ENCODE measurements at places on chromosomes 7 and 10.

GRCh38 chr7:100400656-100401055 is 27.4 kb downstream of the PILRA start:
- DNase-seq = no peak

- DNase-seq = no peak
Observed at GRCh38 chr10:70666960-70667798, 5.1 kb upstream of the ADAMTS14 start.

- no peak for DNase-seq
Observed at GRCh38 chr7:54705436-54705835, 53.6 kb downstream of the SEC61G start.

DNA sequence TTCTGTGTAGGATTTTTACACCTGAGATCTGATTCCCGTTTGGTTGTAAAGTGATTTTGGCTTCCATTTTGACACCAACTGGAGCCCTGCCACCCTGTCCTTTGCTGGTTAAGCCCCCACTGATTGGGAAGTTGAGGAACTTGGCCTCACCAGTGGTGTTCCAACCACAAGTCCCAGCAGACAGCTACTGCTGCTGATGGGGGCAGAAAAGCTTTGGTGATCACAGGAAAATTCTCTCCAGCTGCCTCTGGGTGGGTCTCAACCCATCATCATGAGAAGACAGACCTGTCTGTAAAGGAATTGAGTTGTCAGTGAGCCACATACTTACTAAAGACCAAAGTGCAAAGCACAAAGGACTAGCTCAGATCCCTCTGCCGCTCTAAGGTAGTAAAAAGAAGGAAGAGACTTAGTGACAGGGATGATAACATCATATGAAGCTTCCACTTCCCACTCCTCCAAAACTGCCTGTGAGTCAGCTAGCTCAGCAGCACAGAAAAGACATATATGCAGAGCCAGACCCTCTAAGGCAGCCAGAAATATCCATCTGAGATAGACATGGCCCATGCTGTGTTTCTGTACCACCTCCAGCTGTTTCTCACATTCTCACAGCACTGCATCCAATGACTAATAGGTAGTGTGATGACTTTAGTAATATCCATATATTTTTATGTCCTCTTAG is 22.4 kb upstream of the LRRC17 start:
- DNase-seq = no peak

DNA sequence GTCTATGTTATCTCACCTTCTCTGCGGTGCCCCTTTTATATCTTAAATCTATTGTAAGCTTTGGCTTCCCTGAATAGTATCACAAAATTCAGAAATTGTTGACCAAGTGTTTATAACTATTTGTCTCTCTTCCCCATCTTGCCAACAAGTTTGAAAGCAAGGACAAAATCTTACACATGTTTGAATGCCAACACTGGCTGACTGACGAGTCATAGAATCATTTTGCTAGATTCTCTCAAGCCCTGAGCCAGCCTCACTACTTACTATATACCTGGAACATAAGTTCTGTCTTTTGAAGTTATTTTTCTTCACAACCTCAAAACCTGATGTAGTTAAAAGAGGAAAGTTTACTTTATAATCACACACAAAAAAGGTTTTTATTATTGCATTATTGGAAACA is 700.7 kb downstream of the PHTF2 start:
- no peak for DNase-seq

- peak; percentile 7 for DNase-seq
Observed at GRCh38 chr7:17401791-17402627, 103.6 kb downstream of the AHR start.

GRCh38 chr7:139958599-139959284 is 104.0 kb downstream of the PARP12 start:
- DNase-seq = no peak

GRCh38 chr10:68139448-68140272 is 30.4 kb downstream of the MYPN start:
- DNase-seq = no peak

- no peak for DNase-seq
Observed at GRCh38 chr7:1257221-1257620, 24.5 kb downstream of the UNCX start.

DNA sequence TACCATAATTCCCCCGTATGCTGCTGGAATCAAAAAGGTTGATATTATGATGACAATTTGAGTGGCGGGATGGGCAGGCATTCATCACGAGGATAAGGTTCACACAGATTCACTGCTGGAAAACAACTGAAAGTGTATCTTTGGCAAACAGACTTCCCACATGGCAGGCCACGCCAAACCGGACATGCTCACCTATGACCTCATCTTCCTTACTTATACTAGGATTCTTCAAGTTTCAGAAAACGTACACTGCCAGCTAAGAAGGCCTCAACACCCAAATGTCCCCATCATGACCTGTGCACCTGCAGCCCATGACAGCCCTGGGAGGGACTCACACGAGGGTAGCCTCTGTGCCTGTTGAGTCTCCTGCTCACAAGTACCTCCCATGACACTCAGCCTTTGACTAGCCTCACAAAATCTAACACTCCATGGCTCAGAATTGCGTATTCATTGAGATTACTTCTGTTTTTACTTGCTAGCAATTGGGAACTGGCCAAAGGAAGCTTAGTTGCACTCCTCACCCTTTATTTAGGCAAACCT is 259.0 kb upstream of the GHITM start:
- no peak for DNase-seq

DNA sequence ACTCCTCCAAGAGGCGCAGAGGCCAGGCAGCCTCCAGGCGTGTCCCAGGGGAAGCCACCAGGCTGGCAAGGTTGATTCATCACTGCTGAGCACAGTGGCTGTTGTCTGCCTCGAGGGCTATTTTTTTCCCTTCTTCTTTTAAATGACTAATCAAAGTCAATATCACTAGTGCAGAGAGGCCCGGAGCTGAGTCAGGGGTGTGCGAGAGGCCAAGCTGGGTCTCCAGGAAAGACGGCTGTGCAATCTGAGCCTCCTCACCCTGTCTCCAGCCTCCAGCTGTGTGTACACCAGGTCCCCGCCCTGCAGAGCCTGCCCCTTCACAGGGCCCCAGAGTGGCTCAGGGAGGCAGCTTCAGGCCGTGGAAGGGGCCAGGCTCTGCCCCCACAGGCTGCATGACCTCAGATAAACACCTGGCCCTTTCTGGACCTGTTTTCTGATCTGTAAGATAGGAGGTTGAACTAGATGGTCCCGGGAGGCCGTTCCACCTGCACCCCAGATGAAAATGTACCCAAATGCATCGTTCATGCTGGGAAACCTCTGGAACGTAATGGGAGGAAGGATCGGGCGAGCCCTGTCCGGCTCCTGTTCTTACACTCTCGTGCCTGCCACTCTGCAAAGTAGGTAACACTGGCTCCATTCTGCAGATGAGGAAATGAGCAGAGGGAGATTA is 3.7 kb downstream of the STX1A start:
- no peak for DNase-seq

DNA sequence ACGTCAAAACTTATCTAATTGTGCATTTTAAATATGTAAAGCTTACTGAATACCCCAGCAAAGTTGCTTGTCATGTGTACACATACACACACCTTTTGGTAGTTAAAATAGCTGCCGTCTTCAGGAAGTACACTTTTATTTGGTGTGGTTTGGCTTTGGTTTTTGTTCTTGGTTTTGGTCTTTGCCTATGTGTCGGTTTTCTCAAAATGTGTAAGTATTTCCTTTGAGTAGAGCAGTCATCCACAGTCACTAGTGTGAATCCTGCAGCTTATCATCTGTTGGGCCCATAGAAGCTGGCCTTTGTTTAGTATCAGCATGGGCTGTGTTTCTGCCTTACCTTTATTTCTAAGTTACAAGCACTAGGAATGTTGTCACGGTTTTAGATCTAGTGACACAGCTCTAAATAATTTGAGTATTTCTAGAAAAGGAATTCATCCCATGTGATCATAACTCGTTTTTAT is 35.3 kb downstream of the NET1 start:
- no peak for DNase-seq

DNA sequence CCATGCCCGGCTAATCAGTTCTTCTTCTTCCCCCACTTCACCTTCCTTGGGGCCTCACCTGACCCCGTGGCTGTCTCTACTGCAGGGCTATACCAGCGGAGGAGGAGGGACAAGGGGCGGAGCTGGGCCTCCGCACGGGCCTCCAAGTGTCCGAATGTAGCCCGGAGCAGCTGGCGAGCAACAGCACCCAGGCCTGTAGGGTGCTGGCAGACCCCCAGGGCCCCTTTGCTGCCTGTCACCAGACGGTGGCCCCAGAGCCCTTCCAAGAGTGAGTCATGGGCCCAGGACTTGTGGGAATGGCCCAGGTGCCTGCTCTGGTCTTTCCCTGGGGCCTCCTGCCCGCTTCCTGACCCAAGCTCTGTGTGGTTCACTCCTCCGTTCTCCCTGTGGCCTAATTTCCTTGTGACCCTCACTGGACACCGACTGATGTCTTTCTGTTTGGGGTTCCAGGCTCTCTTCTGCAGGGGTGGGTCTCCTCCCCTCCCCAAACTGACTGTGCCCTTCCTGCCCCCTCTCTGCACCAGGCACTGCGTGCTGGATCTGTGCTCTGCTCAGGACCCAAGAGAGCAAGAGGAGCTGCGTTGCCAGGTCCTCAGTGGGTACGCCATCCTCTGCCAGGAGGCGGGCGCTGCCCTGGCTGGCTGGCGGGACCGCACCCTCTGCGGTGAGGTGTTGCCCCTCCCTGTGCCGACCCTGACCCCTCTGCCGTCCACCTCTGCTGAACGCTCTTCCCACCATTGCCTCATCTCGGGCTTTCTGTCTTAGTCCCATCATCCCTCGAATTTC is 35.2 kb downstream of the EPHB4 start:
- DNase-seq = no peak

DNA sequence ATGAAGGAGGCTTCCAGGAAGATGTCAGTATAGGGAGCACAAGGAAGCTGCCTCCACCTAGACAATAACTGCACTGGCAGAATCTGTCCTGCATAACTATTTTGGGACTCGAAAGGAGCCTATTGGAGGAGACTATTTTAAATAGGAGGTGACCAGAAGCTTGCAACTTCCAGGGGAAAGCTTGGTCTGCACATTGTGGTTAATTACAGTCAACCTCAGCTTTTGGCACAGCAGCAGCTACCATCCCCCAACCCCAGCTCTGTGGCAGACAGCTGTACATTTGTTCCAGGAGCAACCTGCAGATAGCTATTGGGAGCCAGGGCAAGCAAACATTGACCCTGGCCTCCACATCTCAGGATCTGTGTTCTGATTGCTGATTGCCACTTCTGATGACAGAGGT is 46.3 kb upstream of the NANOS1 start:
- DNase-seq = no peak

DNA sequence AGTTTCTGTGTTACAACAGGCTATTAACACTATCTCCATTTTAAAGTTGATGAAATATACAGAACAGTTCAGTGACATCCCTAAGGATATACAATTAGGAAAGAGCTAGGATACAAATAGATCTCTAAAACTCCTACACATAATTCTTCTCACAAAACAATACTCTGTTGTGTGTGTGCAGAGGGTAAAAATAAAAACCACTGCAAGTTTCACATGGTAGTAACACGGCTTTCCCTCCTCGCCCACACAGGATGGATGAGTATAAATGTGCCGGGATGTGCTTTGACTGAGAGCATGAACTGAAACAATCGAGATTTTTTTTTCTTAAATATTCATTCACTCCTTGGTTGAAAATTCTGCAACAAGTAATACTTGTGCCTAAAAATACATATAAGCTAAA is 131.5 kb upstream of the C1QL3 start:
- no peak for DNase-seq

DNA sequence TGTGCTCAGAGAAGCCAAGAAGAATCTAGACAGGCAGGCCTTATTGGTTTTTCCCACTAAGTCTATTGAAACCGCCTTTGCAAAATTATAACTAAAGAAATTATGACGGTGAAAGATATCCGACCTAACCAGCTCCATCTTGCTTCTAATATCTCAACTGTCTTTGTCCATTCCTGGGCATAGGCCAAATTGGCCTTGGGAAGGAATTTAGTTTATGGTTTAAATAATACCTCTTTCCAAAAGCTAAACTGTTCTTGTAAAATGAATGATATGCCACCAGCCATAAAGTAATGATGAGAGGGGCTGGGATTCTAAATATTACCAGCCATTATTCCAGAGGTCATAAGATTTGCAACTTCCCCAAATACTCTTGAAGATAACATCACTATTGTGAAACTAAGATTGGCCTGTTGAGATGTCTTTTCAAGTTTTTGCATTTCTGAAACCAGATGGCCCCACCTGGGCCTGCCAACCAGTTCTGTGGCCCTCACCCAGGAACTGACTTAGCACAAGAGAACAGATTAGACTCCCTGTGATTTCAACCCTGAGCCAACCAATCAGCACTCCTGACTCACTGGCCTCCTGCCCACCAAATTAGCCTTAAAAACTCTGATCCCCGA is 41.2 kb upstream of the SLC35G1 start:
- no peak for DNase-seq

GRCh38 chr7:76122516-76123239 is 74.8 kb downstream of the MDH2 start:
- DNase-seq = no peak

DNA sequence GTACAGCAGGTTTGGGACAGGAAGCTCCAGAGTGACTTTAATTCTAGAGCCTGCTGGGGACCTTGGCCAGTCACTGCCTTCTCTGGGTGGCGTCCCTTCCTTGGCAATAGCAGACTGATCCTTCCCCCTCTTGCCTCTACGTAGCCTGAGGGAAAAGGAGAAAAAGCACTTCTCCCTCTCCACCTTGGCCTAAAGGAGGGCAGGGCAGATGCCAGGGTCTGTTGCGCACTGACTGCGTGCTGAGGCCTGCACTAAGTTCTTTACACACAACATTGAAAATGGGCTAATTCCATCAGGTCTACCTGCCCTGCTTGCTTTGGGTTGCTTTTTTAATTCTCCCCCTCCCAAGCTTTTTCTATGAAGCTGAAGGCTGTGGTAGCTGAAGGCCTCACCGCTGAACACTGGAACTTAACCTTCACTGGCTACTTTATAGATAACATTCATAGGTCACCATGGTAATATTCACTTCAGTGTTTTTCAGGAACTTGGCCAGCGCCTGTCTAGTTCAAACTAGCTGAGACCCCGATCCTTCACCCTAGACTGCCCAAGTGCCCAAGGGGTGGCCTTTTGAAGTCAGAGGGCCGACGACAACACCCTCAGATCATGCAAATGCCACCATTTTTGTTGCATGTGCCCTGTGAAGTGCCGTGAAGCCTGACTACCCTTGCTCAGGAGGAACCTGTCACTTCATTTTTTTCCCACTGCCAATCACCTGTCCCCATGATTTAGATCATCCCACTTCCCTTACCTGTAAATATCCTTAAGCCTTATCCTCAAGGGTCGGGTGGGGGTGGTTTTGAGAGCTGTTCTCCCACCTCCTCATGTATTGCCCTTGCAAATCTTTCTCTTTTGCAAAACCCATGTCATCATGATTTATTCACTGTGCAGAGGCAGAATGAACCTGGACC is 28.7 kb downstream of the PRF1 start:
- DNase-seq = no peak

- DNase-seq = no peak
Observed at GRCh38 chr10:48507933-48508790, 96.7 kb downstream of the ARHGAP22 start.

DNA sequence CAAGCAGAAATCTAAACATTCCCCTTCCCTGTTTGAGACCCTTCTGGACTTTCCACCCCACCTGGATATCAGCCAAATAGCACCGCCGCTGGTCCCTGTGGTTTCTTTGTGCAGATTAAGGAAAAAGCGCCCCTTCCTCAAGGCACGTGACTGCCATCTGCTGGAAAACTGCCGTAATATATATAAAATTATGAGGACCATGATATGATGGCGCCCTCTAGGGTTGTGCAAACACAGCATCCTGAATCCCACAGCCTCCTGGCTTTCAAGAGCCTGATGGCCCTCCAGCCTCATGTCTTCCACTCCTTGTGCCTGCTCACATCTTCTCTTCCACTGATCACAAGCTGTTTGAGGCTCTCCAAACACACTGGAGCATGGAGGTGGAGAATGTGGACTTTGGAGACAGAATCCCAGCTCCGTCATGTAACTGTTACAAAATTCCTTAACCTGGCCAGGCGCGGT is 121.3 kb downstream of the MYL10 start:
- DNase-seq = peak; percentile 1
